Thyroid gland (tissue), 4 donors: ENCODE measurements at places on chromosomes 13 and 19. TPM values are rescaled to one million over a fixed set of nuclear protein-coding genes. Genes with fewer than 3 reads are reported as not detected.
A peak's percentile ranks its signal among the peaks of the same experiment; 100 is the strongest.

- no peak for DNase-seq
Measured at GRCh38 chr13:97221046-97221445, 1.1 kb upstream of the MBNL2 start.

DNA sequence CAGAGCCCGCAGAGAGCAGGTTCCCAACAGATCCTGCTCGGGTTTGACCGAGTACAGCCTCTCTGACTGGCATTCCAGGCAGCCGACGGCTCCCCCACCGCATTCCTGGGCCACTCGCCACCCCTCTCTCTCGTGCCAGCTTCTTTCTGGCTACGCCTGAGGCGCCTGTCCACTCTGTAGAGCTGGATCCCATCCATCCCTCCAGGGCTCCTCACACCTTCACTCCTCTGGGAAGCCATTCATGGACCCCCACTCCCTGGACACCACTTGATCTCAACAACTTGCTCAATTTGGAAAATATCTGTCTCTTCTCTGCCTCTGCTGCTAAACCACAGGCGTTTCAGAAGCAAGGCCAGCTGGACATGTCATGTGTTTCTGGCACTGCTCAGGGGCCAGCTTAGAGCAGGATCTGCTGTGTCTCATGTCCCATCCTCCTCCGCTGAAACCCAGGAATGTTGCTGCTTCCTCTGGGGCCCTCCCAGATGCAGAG, 30.6 kb upstream of the ATP1A3 start:
- DNase-seq: peak; percentile 54

DNA sequence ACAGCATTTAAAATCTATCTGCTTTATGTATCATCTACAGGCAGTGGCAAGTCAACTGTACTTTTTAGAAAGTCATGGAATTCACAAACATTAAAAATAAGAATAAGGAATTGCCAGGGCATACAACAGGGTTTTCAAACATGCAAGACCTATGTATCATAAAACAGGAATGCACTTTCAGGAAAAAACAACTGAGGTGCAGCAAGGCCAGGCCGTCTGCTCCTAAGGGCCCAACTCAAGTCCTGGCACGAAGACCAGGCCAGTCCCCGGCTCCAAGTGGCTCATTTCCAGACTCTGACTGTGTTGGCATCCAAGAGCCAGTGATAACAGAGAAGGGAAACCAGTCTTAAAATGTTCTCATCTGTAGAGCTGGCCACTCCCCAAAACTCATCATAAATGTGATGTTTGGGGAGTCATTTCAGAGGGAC, 7.1 kb downstream of the RFX2 start:
- peak; percentile 89 for DNase-seq

DNA sequence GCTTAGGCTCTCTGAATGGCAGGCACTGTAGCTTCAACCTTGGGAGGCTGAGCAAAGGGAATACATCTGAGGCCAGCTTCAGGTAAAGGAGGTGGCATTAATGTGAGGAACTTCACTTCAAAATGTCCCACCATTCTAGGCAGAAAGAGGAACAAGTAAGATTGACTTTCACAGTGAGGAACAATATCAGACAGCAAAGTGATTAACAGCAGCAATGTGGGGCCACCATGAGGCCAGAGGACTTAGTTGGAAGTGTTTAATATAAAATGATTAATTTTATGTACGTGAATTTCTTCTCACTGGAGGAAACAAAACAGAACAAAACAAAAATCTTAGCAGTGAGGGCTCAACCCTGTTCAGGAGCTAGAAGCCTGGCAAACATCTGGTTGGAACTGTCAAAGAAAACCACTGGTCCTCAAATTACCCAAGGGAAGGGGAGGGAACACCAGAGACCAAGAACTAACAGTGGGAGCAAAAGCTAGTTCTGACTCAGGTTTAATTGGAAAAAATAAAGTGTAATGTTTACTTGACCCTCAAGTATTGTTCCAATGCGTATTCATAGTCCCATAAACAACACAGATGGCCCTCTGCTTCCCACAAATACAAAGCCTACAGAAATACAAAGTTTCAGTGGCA, 43.9 kb upstream of the FRY start:
- DNase-seq: no peak

DKKL1 gene
- not detected for total RNA-seq

NUMBL gene
- total RNA-seq: 22.5 TPM

DNA sequence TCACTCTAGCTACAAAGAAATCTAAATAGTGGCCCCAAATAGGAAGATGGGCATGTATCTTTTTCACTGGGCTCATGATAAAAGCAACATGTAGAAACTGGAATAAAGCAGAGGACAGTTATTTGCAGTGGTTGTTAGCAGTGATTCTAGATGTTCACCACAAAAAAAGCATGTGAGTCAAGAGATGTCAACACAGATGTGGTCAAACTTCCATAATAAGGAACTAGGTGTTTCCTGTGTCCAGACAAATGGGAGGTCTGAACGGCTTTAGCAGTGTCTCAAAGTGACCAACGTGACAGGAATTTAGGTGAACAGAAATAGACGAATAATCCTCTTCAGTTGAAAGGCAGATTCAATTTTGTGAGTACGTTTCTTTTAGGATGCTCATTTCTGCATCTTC, 162.7 kb downstream of the TBC1D4 start:
- DNase-seq: no peak

GRCh38 chr13:24868874-24869273, 104.9 kb downstream of the RNF17 start:
- DNase-seq: no peak
